ENCODE measurements at places on chromosomes 1 and 21.

DNA sequence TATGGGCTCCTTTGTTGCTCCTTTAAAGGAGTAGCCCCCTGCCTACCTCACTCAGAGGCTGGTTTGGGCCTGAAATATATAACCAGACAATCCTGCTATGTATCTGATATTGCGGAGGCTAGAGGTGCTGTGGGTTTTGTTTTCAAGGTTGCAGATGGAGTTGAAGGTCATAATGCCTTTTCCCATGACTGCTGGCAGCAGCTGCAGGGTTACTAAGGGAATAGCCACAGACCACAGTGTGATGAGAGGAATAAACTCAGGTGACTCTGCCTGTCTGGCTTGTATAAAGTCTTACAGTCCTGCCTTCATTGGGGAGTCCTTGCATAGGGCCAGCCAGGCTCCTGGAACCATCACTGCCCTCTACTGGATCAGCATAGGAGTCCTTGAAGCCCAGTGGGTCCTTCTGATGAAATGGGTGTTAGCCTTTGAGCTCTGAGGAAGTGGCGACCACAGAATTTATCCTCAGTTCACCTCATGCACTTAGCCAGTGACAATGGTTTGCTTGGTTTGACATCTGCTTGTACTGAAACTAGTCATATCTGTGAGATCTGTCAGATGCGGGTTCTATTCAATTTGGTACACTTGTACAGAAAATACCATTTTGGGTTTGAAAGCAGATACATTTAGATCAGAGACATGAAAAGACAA is 174.4 kb upstream of the HMCN1 start:
- peak; percentile 45 for DNase-seq

DNA sequence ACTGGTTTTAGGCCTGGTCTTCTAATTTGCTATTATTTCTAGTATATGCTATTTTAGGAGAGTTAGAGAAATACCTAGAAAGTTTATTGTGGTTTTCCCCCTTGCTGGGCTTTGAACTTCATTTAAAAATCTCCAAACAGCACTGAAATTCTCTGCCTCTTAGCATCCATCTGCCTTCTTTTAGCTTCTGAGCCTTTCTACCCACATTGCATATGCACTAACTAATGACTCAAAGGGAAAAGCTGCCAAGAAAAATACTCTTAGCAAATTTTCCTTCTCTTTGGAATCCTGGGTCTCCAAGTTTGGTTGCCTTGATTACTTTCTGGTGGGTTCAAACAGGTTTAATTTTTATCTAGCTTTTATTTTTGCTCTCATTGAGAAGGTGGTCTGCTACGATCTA is 408.4 kb upstream of the PTBP2 start:
- no peak for DNase-seq

- DNase-seq = no peak
Measured at GRCh38 chr1:220999872-221000863, 120.9 kb downstream of the HLX start.

GRCh38 chr1:42167611-42168390 is 3.3 kb upstream of the GUCA2A start:
- DNase-seq = no peak

DNA sequence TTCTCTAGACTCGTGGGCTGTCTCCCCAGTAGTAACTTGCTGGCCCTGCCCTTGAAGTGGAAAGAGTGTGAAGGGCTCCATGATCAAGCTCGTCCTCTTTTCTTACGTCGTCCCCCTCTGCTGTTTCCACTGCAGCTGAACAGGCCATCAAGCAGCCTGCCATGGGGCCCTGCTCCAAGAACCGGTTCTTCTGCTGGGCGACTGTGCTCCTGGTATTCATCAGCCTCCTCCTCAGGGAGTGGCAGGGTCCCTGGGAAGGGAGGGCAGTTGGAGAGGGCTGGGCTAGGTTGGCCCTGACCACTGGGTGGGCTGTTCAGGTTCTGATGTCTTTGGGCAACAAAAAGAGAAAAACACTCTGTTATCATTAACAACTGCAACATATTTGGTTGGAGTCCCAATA is 151.5 kb downstream of the FCRL5 start:
- DNase-seq = no peak

- no peak for DNase-seq
Measured at GRCh38 chr1:18554597-18554996, 73.9 kb downstream of the KLHDC7A start.

DNA sequence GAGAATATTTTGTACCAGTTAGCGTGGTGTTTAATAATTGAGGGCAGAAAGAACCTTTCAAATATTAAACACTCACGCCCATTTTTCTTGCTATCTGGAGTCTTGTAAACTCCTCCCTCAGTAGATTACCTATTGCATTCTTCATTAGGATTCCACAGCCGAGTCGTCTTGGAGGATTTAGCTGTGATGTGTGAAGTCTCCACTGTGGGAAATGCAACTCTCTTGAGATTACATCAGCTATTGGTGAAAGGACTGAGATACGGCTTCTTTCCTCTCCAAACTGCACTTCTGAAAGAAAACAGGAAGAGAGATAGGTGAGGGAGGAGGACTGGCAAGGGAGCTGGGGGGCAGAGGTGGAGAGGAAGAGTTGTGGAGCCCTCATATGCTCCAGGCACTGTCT is 36.1 kb downstream of the ACTA1 start:
- no peak for DNase-seq

DNA sequence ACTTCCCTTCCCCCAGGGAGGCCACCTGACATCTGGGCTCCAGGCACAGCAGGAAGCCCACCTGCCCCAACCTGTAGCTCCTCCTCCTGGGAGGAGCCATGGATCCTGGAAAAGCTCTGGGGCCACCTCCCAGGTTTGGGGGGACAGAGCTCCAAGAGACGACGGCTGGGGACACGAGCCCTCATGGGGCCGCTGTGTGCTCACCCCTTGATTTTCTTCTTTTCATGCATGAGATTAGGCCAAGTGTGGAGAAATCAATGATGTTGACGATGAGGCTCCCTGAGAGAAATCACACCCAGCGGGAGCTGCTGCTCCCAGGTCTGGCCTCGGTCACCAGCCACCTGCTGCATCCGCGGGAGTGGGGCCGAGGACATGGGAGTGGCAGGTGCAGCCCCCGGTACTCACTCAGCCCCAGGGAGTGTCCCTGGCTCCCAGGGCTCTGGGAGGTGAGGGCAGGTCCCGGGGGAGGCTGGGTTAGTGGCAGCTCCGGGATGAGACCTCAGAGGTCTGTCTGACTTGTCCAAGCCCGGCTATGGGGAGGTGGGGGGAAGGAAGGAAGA is 8.7 kb downstream of the TNFRSF14 start:
- DNase-seq = no peak

DNA sequence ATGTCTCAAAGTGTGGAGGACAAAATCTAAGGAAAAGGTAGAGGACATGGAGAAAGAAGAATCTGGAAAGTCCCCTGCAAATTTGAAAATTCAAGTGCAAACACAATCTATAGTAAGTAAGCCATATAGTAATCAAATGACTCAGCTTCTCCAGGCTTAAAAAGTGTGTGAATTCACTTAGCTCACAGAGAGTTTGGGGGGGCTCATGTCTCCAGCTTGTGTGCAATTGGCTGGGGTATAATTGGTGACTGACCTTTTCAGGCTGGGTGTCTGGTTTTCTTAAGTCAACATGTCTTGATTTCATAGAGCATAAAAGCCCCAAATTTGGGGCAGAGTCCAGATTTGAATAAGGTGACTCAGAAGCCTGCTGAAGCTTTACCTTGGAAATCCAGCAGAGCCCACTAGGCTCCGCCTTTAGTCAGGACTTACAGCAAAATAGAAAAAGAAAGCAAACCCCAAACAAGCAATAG is 8.6 kb downstream of the CLDN14 start:
- DNase-seq = no peak

- DNase-seq = peak; percentile 20
Measured at GRCh38 chr1:230109895-230110667, 43.0 kb downstream of the GALNT2 start.

DNA sequence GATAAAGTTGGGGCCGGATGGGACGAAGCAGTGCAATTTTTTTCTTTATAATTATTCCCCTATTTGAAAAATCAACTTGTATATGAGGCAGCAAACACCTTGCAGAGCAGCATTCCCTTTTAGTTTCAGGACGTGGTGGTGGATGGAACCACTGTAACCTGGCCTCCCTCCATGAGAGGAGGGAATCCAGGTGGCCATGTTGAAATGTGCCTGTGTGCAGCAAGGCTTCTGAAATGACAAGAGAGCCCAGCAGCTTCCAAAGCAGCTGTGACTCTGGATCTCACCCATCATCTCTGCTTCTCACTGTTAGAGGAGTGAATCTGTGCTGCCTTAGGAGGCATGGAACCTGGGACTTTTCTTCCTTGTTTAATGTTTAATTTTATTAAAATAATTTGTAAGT is 42.3 kb downstream of the NFIA start:
- no peak for DNase-seq

DNA sequence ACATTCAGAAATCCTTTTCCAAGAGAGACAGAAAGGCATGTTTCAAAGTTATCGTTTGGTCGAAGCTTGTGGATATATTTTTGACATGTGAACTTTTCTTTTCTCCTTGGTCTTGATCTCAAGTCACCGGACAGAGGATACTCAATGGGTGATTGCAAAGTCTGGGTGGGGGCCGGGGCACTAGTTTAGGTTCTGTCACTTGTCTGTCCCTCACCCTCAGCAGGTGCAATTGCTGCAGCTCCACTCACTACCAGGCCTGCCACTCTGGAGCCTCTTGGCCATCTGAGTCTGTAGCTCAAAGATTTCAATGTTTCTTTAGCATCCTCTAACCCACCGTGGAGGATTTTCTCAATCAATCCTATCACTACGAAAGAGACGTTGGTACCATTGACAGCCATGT is 246.0 kb upstream of the C1orf174 start:
- DNase-seq = no peak

DNA sequence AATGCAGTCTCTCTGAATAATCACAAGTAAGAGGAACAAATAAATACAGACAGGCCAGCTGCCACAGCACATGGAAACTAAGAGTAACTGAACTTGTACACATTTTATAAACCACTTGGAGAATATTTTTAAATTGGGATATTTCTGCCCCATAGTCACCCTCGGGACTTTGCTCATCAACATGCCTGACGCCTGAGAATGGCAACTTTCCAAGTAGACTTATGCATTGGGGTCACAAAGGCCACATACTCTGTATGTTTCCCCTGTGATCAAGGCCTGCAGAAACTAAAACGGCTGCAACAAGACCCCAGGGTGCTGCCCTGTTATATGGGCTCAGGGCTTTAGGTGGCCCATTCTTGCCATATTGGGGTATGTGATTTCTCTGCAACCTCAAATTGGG is 38.3 kb upstream of the GJA5 start:
- DNase-seq = no peak

GRCh38 chr1:107142140-107142542 is 1.3 kb downstream of the NTNG1 start:
- DNase-seq = no peak

DNA sequence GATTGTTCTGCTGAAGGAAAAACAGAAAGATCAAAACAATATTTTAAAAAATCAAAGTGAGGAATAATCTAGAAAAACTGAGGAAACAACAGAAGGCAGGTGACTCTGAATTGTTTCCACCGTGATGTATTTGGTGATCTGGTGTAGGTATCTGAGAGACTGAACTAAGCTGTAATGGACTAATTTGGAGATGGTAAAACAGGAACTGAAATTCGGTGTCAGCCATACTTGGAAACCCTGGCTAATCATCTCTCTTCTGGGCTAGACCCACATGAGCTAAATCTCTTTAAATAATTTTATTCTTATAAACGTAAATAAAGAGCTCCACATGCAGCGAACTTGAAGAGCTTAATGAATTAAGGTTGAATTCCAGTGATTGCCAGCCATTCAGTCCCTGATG is 1226.1 kb downstream of the NCAM2 start:
- DNase-seq = no peak

- no peak for DNase-seq
Measured at GRCh38 chr1:5664906-5665875, 327.0 kb downstream of the NPHP4 start.

GRCh38 chr1:42922687-42923366 is 35.8 kb downstream of the SLC2A1 start:
- DNase-seq = peak; percentile 74

GRCh38 chr21:42395905-42396651 is at the start of gene TMPRSS3:
Gene TMPRSS3, minus strand, starts transcription at chr21:42396052. Its CDS starts 635 bp downstream, at chr21:42395417.
- no peak for DNase-seq

GRCh38 chr1:201941420-201942128 is 4.8 kb downstream of the LMOD1 start:
- DNase-seq = no peak

Measured in Caco-2 (cell line).